HCT116 (cell line): ENCODE measurements at places on chromosomes 5 and 9. TPM values are rescaled to one million over a fixed set of nuclear protein-coding genes. Genes with fewer than 3 reads are reported as not detected.

Gene GKAP1
- 6.8 TPM for total RNA-seq

DNA sequence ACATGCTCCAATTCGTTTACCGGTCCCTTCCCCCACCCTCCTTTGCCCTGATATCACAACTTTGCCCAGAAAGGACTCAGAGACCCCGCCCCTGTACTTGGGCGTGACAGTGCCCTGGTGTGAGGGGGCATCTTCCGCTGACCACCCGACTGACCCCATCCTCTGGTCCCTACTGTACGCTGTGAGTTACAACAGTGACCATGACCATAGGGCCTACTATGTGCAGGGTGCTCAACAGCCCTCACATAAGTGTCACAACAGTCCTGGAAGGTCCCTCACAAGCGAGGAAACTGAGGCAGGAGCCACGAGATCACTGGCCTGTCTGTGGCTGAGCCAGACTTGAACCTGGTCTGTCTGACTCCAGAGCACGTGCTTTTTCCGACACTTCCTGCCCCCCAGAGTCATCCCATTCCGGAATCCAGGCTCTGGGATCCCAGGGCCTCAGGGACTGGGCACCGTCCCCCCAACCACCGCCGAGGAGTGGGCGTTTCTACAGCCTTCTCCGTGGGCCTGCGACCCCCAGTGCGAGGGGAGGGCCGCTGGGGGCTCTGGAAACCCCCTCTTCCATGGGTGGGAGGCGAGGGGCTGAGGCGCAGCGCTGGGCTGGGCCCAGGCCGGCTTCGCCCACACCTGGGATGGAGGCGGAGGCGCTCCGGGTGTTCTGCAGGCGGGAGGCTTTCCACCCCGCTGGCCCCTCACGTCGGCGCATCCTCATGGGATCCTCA, 45.7 kb upstream of the GGTA1 start:
- H3K27me3 ChIP-seq, result no peaks in the 10 kb centered on the region
- H3K4me1 ChIP-seq, result peaks cover 22% of the 10 kb centered on the region
- DNase-seq, result no peak
- H3K36me3 ChIP-seq, result no peaks in the 10 kb centered on the region
- no peak overlapping the region; the same call in 1 of the 2 replicates for H3K27ac ChIP-seq
- H3K4me3 ChIP-seq, result no peak overlapping the region

Gene EQTN
- total RNA-seq, result not detected

Gene CCDC180
- 7.9 TPM for total RNA-seq

DNA sequence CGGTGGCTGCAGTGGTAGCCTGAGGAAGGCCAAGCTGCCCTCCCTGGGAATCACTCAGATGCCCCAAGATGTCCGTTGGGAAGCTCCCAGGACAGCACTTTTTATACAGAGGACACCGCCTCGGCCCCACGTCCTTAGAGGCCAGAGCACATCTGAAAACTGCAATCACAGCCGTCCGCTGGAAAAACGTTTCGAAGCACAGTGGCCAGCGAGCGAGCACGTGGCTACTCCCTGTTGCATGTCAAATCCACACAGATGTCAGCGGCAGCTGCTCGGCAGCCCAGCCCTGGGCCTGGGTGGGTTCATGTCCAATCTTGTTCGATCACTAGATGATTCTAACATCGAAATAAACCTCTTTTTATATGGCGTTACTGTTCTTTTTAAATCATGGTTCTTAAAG, 8.9 kb downstream of the PPP1R26 start:
- no peak for DNase-seq
- no peaks in the 10 kb centered on the region for H3K27me3 ChIP-seq
- no peak overlapping the region for H3K4me3 ChIP-seq
- peaks cover 12% of the 10 kb centered on the region for H3K4me1 ChIP-seq
- H3K27ac ChIP-seq, result no peak overlapping the region

DNA sequence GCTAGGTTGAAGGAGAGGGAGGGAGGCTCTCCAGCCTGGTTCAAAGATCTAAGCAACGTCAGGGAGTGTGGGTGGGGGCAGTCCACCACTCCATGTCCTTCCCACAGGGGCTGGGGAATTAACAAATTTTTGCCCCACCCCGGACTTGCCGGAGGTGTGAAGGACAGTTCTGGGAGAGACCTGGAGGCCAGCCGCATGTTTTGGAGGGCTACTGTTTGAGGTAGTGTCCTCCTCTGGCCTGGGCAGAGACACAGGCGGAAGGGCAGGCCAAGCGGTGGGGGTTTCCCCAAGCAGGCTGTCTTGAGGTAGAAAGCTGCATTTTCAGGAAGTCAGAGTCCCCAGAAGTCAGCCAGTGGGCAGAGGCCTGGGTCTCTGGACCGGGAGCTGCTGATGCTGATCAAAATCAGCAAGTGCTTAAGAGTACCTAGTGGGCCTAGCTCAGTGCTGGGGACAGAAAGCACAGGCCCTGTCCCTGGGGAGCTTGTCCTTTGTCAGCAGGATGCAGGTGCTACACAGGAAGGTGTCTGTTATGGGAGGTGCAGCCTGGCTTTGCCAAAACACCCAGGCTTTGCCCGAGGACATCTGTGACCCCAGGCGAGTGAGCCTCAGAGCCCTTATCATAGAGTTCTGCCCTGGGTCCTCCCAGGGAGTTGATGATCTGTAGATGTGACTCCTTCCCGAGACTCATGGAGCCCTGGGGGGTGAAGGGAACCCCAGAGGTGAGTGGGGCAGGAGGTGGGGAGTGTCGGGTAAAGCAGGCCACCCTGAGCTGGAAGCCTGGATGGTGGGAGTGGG, 18.5 kb downstream of the JADE2 start:
- H3K36me3 ChIP-seq, result peaks cover 10% of the 10 kb centered on the region; the same call in 1 of the 2 replicates
- no peaks in the 10 kb centered on the region for H3K4me1 ChIP-seq
- H3K27me3 ChIP-seq, result no peaks in the 10 kb centered on the region
- H3K27ac ChIP-seq, result no peak overlapping the region
- no peak overlapping the region for H3K4me3 ChIP-seq
- no peak for DNase-seq

DNA sequence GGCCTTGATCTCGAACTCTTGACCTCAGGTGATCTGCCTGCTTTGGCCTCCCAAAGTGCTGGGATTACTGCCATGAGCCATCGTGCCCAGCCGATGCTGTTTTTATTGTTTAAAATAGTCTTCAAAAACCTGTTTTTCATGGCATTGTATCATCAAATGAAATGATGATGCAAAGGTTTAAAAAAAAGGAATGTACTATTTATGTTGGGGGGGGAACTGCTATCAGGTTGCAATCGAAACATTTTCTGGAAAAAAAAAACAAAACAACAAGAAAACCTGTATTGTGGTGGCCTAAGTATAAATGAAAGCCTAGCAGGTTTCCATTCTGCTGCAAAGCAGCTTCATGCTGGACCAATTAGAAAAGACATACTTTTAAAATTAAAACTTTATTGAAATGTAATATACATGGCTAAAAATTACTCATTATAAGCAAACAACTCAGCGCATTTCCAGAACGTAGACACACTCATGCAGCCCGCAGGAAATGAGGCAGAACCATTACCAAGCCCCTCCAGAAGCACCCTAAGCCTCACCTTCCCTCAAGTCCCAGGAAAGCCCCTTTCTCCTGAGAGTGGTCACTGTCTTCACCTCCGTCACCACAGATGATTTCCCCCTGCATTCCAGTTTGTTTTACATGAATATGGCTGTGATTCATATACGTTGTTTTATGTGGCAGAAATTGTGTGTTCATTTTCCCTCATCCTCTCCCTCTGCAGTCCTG, 19.0 kb downstream of the GPR107 start:
- H3K27me3 ChIP-seq, result no peaks in the 10 kb centered on the region
- no peak for DNase-seq
- H3K27ac ChIP-seq, result no peak overlapping the region
- H3K4me1 ChIP-seq, result no peaks in the 10 kb centered on the region

- H3K4me1 ChIP-seq, result peaks cover 11% of the 10 kb centered on the region
- H3K27ac ChIP-seq, result no peak overlapping the region
- no peaks in the 10 kb centered on the region for H3K27me3 ChIP-seq
- no peaks in the 10 kb centered on the region for H3K36me3 ChIP-seq
- no peak overlapping the region for H3K4me3 ChIP-seq
These were observed 48.8 kb downstream of the NTNG2 start for GRCh38 chr9:132210472-132211145.

GRCh38 chr5:135718151-135718550, 116.3 kb upstream of the SLC25A48 start:
- H3K4me1 ChIP-seq, result peaks cover 14% of the 10 kb centered on the region
- peak; percentile 8 for DNase-seq
- H3K27me3 ChIP-seq, result 0 out of 2 replicates have a peak, but pooled peaks cover 2% of the 10 kb centered on the region
- H3K4me3 ChIP-seq, result no peak overlapping the region
- H3K27ac ChIP-seq, result no peak overlapping the region

- H3K36me3 ChIP-seq, result no peaks in the 10 kb centered on the region
- no peak overlapping the region for H3K27ac ChIP-seq
- no peaks in the 10 kb centered on the region for H3K4me1 ChIP-seq
- H3K4me3 ChIP-seq, result no peak overlapping the region
- H3K27me3 ChIP-seq, result no peaks in the 10 kb centered on the region
- DNase-seq, result peak; percentile 34
These were observed 7.6 kb upstream of the FAM240B start for GRCh38 chr9:38727497-38728001.

GRCh38 chr5:163565492-163565891, 60.1 kb downstream of the MAT2B start:
- H3K27ac ChIP-seq, result no peak overlapping the region
- no peak for DNase-seq
- no peaks in the 10 kb centered on the region for H3K36me3 ChIP-seq
- H3K4me3 ChIP-seq, result no peak overlapping the region

DNA sequence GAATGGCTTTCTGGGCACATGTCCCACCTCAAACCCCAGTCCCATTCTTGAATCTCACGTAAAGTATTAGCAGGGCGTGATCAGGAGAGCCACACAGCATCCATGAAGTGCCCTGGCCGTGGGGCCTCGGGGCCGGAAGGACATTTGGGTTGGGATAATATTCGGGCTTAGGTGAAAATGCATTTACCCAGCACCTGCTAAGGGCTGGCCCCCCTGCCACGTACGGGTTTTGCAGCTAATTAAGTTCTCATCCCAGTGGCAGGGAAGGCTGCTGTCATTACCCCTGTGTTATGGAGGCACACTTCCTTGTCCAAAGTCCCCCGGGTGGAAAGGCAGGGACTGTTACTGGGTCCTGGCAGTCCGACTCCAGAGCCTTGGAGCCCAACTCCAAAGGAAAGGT, 29.0 kb downstream of the ROPN1L start:
- no peak for DNase-seq
- no peak overlapping the region for H3K4me3 ChIP-seq
- no peaks in the 10 kb centered on the region for H3K4me1 ChIP-seq
- no peaks in the 10 kb centered on the region for H3K36me3 ChIP-seq

DNA sequence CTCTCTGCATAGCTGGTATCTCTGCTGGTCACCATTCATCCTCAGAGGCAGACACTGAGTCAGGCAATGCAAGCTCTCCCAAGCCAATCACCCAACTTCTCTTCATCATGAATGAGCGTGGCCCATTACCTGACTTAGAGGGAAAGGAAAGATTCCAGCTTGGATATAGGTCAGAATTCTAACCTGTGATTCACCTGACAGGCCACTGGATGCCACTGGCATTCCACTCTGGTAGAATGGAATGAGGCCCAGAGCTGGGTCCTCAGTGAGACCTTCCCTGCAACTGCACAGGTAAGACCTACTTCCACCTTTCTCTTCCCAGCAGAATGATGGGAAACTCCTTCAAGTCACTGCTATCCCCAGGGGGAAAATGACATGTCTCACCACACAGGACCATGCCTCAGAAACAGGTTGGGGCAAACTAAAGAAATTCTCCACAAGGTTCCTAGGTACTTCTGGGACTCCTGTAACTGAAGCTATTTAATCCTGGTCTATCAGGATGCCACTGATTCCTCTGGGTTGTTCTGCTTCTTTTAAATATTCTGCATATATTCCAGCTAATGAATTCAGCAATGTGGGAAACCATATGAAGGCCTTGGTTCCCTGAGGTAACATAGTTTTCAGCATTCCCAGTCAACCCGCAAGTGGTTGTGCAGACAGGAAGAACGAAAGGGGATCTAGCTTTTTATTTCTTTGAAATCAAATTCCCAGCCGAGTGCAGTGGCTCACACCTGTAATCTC, 62.0 kb downstream of the SUSD1 start:
- no peaks in the 10 kb centered on the region for H3K27me3 ChIP-seq
- no peak overlapping the region for H3K4me3 ChIP-seq
- H3K36me3 ChIP-seq, result no peaks in the 10 kb centered on the region
- peak; percentile 82 for DNase-seq
- H3K27ac ChIP-seq, result peak overlapping the region; percentile 55
- H3K4me1 ChIP-seq, result peaks cover 48% of the 10 kb centered on the region

DNA sequence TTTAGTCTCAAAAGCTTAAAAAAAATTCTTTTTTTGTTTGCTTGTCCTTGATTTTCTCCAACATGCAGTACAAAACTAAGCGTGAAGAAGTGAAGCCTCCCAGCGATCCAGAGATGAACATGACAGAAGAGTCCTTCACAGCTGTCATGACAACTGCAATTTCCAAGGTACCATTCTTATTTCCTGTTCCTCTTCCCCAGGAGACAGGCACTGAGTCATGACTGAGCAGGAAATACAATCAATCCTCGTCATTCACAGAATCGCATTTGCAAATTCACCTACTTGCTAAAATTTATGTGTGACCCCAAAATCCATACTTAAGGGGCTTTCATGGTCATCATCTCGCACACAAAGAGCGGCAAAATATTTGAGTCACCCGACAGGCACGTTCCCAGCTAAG, 77.3 kb downstream of the SLC1A1 start:
- H3K4me1 ChIP-seq, result no peaks in the 10 kb centered on the region
- no peak overlapping the region for H3K27ac ChIP-seq
- DNase-seq, result no peak

DNA sequence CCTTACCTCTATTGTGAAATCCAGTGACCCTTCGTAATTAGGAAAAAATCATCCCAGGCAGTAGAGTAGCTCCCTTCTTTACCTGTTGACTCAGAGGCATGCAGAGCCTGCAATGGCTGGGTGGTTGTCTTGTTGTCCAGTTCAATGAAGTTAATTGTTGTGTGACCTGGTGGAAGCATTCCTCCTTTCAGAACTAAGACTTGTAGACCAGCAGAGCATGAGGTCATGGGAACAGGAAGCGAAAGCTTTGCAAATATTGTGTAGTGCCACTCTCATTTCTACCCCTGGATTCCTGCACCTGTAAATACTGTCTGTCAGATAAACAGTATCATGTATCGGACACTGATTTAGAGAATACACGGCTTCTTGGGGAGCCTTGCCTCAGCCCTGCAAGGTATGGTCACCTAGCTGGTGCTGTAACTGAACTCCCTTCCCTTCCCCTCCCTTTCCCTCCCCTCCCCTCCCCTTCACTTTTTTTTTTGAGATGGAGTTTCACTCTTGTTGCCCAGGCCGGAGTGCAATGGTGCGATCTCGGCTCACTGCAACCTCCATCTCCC, 5.7 kb upstream of the PRXL2C start:
- no peak overlapping the region for H3K4me3 ChIP-seq
- no peaks in the 10 kb centered on the region for H3K27me3 ChIP-seq
- H3K4me1 ChIP-seq, result peaks cover 3% of the 10 kb centered on the region; the same call in 1 of the 2 replicates
- no peak overlapping the region for H3K27ac ChIP-seq
- DNase-seq, result no peak

DNA sequence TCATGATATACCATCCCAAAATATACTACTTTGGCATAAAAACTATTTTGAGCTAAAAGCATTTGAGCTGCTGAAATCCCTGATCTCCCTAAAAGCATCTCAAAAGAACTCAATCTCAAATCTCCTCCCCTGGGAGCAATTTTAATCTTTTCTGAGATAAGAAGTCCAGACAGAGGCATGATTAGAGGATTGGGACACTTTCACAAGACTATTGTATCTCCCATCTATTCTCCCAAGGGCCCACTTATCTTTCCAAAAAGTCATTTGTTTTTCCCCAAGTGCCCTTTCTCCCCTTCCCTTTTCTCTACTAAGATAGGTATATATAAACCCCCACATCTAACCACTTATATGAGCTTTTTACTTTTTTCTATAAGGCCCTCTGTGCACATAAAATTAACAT, 79.7 kb downstream of the ALDH7A1 start:
- no peaks in the 10 kb centered on the region for H3K4me1 ChIP-seq
- no peak for DNase-seq
- no peaks in the 10 kb centered on the region for H3K36me3 ChIP-seq
- H3K4me3 ChIP-seq, result no peak overlapping the region
- no peak overlapping the region for H3K27ac ChIP-seq

Gene CHSY3
- 2.3 TPM for total RNA-seq
